ENCODE measurements at places on chromosomes 1 and 21.
A peak's percentile ranks its signal among the peaks of the same experiment; 100 is the strongest.

DNA sequence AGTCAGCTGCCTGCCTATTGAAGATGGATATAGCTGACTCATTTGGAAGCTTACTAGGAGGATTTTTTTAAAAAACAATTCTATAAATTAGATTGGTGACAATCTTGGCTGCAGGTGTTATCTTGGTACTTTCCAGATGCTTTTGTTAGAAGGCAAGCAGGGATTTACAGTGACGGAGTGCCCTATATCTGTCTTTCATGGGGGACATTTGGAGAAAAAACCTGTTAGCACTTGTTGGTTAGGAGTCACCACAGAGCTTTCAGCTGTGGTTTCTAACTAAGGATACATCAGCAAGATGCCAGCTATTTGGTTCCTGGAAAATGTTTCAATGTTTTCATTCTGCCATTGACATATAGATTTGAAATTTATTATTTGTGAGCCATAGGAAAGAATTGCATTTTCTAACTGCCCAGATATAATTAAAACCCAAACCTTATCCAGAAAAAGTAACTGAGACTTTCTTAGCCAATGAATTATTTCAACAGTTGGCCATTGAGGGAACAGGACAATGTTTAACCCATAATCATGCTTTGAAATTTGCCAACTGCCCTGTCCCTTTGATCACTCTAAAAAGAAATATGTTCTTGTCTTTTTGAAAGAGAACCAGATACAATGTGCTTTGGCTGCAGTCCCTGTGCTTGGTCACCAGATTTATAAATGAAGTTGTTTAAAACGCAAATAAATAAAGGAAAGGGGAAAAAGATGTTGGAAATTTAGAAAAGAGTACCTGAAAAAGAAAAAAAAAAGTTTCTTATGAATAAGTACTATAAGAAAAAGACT is 761.0 kb upstream of the CXADR start:
- DNase-seq: no peak

GRCh38 chr1:185487026-185487425 is 170.0 kb upstream of the IVNS1ABP start:
- DNase-seq: no peak

DNA sequence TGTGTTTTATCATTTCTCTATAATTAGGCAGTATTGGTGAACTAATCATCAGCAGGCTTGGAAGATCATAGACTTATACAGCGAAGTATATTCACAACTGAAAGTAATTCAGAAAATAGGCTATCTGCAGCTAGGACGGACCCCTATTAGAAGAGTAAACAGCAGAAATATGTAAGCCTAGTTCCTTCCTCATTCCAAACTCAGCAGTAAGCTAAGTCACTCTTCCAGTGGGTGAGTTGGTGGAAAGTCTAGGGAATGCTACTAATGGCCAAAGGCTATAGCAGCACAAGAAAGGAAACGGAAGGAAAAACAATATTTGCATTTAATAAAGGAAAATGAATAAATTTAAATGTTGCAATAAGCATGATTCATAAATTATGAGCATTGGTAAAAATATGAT is 918.1 kb upstream of the TMPRSS15 start:
- no peak for DNase-seq

DNA sequence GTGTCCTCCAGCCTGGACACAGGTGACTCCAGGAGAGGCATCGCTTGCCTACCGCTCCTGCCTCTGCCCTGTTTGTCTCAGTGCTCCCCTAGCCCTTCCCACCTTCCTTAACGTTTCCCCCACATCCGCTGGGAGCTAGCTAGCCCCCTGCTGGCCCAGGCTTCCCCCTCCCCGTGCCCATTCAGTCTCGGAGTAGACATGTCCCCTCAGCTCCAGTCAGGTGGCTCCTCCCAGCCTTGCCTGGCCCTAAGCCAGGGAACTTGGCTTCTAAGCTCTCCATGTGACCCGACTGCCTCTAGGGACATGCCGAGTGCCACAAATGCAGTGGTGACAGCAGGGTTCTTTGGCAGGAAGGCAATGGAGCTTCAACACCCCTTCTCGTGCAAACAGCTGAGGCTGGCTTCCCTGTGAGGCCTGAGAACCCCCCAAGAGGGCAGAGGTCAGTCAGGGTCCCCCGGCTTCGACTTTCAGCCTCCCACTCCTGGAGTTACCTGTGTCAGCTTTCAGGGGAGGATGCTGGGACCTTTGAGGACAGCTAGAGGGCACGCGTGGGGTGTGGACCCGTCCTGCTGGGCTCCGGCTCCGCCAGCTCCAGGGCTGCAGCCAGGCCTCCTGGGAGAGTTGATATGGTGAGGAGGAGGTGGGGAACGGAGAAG is 16.2 kb downstream of the DRAXIN start:
- DNase-seq: no peak

DNA sequence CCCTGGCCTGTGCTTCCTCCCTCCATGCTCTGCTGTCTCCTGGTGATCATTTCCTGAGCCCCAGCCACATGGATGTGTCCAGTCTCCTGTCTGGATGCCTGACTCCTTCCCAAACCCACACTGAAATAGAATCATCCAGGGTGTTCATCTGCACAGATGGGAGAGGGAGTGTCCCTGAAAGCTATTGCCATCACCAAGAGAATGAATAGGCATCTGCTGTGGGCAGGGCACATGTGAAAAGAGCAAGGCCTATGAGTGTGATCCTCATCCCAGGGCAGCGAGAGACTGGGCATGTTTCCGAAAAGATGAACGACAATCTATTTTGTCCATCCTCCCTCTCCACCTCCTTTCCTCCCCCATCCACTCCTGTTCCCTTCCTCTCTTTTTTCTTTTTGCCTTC is 5.0 kb downstream of the IGSF21 start:
- DNase-seq: no peak

DNA sequence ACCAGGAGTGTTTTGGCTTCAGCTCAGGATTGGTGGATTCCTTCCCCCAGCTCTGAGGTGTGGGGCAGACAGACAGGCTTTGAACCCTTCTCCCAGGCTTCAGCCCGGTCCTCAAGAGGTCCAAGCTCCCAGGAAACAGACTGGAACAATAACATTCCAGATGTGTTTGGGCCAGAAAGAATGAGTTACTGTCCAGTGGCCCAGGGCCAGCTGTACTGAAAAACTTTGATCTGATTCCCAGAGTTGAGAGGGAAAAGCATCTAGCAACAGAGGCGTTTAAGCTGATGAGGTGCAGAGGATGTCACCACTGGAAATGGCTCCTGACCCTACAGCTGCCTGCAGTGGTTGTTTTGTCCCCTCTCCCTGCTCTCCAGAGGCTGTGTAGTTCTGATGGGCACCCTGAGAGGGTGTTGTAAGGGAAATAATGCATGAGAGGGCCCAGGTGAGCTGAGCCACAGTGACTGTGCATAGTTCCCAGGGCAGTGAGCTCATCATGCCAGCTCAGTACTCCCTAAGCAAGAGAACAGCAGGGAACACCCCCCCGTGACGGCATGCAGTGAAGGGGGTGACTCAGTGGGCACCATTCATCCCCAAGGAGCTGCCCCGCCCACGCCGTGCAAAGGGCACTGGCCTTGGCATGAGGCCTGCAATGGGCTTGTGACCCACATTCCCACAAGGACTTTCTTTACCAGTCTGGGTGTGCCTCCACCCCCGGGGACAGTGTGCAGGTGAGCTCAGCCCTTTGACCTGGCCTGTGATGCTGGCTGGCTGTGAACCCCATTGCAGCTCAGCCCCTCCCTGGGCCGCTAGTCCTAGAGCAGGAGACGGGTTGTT is 13.8 kb upstream of the SFN start:
- DNase-seq: peak; percentile 98

DNA sequence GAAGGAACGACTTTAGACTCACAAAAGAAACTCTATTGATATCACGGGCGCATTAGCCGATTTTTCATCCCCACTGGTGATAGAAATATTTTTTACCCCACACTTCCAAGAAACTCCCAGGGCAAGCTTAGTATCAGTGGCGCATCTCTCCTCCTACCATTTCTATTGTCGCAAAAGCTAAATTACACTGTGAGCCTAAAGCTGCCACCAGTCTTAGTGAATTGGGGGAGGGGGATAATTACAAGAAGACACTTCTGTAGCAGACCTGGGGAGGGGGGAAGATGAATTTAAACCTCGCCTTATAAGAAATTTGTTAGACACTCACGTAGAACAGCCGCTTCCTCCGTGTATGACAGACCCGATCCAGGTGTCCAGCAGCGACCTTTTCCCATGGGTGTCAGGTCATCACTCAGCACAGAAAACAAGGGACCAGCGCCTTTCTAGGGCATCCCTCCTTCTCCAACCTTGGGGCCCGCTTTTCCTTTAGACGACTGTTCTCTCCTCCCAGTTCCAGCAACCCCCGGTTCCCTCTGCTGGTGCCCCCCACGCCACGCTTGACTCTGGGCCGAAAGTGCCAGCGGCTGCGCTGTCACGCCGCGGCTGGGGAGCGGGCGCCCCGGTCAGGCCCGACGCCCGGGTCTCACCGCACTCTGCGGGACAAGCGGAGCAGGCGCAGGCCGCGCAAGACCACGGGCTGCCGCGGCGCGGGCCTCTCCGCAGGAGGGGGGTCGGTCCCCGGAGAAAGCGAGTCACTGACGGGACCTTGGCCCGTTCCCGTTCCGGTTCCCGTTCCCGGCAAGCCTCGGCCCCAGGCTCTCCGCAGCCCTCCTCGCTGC is 821 bp downstream of the PHC2 start:
- DNase-seq: peak; percentile 62

DNA sequence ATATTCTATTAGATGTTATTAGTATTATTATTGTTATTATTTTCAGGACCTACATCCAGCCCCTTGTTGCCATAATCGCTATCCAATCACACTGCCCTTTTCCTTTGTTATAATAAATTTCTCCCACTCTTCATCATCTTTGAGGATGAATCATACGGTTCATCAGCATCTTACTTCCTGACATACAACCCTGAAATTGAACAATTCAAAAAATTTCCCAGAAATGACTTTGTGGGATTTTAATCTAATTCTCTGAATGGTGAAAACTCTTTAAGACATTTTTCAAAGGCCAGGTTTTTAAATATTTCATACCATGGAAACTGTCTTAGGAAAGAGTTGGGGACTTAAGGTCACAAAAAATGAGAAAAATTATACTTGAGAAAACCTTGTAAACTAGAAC is 353.5 kb downstream of the ST6GALNAC3 start:
- DNase-seq: no peak

DNA sequence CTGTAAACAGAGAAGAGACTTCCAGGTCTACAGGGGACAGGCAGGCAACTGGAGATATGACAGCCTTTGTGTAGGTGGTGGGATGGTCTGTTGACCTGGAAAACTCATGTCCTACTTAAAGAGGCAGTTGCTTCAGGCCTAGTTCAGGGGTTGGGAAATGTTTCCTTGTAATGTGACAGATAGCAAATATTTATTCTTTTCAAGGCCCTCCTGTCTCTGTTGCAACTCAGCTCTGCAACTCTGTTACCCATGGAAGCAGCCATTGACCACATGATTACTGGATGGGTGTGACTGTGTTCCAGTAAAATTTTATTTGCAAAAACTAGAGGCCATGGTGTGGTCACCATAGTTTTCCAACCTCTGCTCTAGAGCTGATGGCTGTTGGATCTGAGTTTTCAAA is 341.9 kb downstream of the PTBP2 start:
- no peak for DNase-seq

DNA sequence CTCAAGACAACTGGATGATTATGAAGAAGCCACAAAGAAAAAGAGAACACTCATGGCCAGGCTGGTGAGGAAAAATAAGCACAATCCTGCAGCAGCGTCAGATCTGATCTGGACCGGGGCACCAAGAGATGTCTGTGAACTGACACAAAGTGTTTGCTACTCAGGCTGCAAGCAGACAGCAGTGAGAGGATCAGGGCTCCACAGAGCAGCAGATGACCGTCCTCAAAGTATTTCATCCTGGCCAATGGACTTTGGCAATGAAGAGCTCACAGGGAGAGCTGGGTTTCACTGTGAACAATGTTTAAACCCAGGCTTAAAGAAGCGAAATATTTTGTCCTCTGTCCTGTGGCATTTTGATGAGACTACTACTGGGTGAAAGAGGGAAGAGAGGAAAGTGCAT is 299.2 kb downstream of the GPATCH2 start:
- DNase-seq: no peak

- DNase-seq: peak; percentile 67
These were observed 14.7 kb downstream of the ATPAF1 start for GRCh38 chr1:46653405-46653958.

- no peak for DNase-seq
These were observed 99.4 kb upstream of the SPATA6 start for GRCh38 chr1:48571303-48571987.

DNA sequence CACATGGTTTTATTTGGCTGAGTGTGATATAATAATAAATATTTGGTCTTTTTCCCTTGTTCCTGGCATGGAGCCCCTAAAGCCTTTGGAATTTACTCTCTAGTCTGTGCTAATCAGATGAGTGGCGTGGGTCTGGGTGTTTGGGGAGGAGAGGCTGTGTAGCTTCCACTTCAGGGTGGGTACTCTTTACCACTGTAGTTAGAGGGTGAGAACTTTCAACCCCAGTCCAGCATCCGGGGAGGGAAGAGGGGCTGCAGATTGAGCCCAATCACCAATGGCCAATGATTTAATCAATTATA is 20.0 kb downstream of the USP25 start:
- DNase-seq: no peak

DNA sequence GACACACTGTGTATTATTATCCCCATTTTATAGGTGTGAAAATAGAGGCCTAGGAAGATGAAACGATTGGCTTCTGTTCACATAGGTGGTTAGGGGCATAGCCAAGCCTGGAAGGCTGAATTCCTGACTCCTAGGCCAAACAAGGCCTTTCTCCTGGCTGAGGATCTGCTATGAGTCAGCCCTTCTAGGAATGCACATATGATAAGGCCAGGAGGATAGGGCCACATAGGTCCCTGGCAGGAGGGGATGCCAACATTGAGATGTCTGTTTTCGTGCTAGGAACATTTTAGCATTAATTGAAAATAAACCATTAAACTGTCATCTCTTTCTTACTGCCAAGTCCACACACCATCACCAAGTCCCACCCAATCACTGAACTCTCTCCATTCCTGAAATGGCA is 9.2 kb downstream of the CSMD2 start:
- peak; percentile 42 for DNase-seq

DNA sequence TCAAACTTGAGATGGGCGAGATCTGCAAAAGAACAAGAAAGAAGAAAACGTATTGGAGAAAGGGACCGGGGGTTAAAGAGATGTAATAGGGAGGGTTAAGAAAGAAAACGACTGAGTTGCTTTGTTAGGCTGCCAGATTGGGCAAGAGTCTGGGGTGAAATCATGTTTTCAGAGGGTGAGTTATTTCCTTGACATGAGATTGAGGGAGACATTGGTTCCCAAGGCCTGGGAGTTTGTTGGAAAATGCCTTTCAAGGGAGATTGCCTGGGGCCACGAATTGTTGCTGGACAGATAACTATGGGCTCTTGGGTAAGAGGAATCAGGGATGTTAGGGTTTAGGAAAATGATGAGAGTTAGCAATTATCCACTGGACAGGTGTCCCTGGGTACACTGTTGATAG is 776 bp upstream of the CADM3 start:
- no peak for DNase-seq

GRCh38 chr1:47388891-47389238 is 27.2 kb upstream of the FOXE3 start:
- peak; percentile 81 for DNase-seq

- no peak for DNase-seq
These were observed 60.0 kb upstream of the GRIK3 start for GRCh38 chr1:37094302-37094701.
